ENCODE measurements at places on chromosomes 12 and 14.

- no peak for DNase-seq
Observed at GRCh38 chr12:50778663-50779590, 15.0 kb downstream of the ATF1 start.

DNA sequence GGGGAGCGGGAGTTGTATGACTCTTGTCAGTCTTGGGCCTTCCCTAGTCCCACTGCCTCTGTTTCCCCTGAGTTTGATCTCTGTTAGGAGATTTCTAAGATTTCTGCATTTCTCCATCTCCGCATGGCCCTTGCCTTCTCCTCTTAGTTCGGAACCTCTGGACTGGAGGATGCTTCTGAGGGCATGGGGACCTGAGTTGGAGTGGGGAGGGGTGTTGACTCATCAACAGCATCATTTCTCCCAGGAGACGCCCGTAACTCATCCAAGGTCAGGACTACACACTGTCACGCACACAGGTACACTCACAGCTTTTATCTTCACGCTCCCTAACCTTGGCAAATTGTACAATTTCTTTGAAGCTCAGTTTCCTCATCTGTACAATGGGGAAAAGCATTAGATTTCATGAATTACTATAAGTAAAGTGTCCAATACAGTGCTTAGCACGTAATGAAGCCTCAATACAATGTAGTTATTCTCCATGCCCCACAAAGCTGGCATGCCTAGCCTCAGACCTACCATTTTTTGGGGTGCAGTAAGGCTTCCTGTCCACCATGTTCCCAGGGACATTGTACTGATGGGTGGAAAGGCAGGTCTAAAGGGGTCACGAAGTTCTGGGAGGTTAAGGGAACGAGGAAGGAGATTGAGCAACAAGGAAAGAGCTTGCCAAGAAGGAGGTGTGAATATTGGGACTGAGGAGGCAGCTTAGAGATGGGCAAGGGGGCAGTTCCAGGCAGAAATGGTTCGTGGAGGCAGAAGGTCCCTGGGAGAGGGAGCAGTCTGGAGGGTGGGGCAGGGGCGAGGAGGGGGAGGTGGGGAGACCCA is 600 bp upstream of the LAG3 start:
- no peak for DNase-seq

- no peak for DNase-seq
Observed at GRCh38 chr14:75252254-75252837, 26.3 kb upstream of the FOS start.

- no peak for DNase-seq
Observed at GRCh38 chr12:47397664-47398281, 308.1 kb downstream of the RPAP3 start.

GRCh38 chr14:76352639-76353281 is 23.2 kb upstream of the ESRRB start:
- DNase-seq: peak; percentile 22

- no peak for DNase-seq
Observed at GRCh38 chr14:64340560-64341196, 46.5 kb upstream of the ESR2 start.

DNA sequence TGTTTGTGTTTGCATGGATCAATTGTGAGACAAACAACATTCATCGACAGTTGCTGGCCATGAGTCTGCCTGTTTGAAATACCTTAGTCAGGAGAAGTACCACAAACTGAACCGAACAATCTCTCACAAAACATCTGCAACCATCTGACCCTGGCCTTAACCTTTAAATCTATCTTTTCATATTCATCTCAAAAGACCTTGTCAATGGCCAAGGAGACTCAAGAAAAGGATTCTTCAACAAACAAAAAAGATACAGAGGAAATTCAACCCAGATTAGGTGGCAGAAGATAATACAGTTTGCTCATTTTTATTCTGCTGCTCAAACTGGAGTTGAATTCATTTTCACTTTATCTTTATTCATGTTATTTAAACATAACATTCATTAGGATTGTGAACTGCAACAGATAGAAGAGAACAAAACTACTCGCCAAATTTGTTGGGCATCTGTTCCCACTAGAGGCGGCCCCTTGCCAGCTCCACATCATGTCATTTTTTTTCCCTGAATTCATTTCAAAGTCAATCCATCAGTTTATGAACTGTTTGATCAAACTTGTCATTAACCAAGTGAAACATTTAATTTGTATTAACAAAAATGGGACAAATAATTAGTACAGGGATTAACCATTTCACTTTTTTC is 152.3 kb upstream of the OTX2 start:
- no peak for DNase-seq

DNA sequence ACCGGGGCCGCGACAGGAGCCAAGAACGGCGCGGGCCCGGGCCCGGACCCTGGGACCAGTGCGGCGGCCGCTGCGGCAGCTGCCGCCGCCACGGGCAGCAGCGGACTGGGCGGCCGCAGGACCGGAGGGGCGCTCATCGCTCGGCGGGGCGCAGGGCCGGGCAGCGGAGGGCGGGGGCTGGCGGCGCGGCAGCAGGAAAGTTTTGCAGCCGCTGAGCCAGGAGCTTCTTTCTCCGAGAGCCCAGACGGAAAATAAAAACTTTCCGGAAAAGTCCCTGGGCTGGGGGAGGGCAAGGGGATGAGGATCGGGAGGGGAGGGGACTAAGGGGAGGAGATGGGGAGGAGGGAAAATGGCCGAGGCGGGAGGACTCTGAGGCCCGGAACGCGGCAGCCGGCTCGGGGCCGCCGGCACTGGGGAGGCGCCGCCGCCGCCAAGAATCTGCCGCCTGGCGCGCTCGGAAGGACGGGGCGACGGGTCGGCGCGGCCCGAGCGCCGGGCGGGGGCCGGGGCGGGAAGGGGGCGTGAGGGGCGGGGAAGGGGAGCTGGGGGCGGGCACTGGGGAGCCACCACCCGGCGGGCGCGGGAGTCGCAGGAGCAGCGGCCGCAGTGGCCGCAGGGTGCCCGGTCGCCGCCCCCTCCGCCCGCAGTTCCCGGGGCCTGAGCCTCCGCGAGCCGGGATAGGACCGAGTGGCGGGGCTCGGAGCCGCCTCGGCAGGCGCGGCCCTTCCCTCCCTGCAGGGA is at the start of gene PRKD1:
PRKD1 (minus strand) TSS at position 472 of the 741 bp plus-strand sequence.
- DNase-seq: no peak

GRCh38 chr12:110458756-110459155 is 8.6 kb upstream of the ARPC3 start:
- DNase-seq: no peak

DNA sequence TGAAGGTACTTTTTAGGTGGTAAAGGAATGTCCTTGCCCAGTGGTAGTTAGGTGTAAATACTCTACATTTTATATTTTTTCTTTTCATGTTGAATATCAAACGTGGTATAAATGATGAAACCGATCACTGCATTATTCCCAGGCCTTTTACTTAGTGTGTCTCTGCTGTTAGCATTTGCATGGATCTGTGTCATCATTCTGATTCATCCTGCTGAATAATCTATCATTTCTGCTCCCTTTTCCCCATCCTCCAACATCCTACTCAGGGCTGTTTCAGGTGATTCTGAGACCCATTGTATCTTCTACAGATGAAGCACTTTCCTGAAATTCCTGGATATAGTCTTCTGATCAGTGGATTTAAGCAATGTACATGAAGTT is 61.0 kb upstream of the PTHLH start:
- no peak for DNase-seq

- no peak for DNase-seq
Observed at GRCh38 chr12:113140706-113141105, 5.1 kb upstream of the RASAL1 start.

- no peak for DNase-seq
Observed at GRCh38 chr12:68972595-68972994, 39.6 kb upstream of the CPM start.

GRCh38 chr12:106299202-106299774 is 3.2 kb upstream of the TCP11L2 start:
- DNase-seq: no peak

- DNase-seq: no peak
Observed at GRCh38 chr12:66092559-66093269, 37.8 kb downstream of the LLPH start.

DNA sequence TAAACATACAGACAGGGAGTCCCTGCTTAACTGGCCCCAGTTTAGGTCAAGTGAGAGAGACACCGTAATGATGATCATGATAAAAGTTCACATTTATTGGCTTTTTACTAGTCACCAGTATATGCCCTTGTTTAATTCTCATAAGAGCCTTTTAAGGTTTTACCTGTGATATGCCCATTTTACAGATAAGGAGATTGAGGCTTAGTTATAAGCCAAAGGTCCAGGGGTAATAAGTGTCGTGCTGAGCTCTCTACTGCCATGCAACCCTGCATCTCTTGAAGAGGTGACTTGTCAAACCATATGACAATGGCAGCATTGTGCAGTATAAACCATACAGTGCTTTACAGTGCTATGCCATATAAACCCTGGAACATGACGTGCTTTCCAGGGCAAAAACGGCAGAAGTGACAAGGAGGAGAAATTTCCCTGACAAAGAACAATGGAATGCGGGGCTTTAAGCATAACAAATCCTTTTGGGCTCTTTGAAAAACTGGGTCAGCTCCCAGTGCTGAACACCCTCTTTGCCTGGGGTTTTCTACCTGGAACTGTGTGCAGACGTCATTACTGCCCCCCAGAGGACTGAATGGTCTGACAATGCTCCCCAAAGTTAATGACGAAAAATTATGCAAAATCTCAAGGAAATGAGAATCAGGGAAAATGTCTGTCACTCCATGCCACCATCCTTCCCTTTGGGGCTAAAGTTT is 59.7 kb upstream of the C14orf132 start:
- no peak for DNase-seq

GRCh38 chr12:121538699-121539061 is 42.1 kb downstream of the KDM2B start:
- no peak for DNase-seq

DNA sequence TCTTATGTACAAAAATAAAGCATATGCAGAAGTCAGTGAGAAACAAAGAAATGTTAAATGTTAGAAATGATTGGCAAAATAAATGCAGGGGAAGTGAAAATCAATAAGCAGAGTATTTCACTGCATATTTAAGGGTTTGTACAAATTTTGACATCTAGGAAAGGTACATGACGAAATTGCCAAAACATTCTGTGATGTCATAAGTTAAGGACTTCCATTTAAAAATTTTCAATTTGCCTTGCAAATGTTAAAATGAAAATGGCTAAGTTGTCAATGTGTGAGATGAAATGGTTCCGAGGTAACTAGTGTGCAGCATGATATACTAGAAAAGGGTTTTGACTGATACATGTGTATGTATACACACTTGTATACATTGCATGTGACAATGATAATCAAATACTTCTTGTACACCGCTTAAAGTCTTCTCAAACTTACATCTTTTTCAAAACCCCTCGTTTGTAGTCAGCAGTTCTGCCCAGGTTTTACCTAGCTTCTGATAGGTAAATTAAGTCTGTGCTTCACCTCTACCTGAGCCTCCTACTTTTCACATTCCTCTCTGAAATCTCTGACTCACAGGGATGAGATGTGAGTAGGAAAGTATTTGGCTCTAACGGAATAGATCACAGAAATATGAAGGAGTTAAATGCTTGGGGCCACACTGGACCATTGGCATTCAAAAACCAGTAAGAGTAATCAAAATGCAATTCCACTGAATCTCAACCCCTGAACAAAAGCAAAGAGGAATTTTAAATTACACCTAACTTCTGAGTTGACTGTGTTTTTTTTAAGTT is 442.4 kb upstream of the FOXG1 start:
- no peak for DNase-seq

GRCh38 chr12:65335021-65335714 is 56.7 kb downstream of the MSRB3 start:
- DNase-seq: no peak

- DNase-seq: no peak
Observed at GRCh38 chr12:24069532-24070395, 120.3 kb upstream of the SOX5 start.

GRCh38 chr14:50559990-50560930 is at the start of gene ATL1:
Gene ATL1, plus strand, starts transcription at chr14:50560145. Its CDS starts 121 bp downstream, at chr14:50560266.
- peak; percentile 13 for DNase-seq

GRCh38 chr12:85610194-85610593 is 226.0 kb downstream of the RASSF9 start:
- DNase-seq: no peak

DNA sequence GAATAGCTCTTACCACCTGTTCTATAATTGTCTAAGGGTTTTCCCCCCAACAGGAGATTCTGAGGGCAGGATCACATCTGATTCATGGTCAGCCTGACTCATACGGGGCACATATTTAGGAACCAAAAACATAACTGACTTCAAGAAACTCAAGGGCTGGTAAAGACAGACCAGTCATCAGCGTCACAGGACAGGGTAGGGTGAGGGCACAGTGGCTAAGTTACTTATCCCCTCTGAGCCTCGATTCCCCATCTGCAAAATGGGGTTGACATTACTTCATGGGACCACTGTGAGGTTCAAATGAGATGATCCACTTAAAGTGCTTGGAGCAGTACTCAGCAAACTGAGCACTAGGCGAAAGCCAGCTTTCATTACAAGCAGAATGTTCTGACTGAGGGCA is 606 bp downstream of the CINP start:
- DNase-seq: peak; percentile 61

DNA sequence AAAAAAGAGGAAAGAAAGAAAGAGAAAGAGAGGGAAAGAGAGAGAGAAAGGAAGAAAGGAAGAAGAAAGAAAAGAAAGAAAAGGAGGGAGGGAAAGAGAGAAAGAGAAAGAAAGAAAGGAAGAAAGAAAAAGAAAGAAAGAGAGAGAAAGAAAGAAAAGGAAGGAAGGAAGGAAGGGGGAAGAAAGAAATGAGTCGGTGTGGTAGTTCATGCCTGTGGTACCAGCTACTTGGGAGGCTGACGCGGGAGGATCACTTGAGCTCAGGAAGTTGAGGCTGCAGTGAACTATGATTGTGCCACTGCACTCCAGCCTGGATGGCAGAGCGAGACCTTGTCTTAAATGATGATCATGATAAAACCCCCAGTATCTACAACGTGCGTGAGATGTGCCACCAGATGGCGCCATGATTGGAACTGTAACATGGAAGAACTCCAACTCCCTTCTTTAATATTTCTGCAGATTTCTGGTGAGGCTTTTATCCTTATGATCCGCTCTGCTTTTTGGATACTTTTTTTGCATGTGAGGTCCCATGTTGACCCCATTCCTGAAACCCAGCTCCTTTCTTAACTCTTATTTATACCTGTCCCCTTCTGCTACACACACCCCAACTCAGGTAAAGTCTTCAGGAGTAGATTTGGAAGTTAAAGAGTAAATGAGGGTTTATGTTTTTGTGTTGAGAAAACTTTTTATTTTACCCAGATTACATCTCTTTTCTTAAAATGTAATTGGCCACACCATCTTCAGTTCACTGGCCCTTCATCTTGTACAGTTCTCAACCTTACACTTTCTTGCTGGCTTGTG is 25.6 kb downstream of the RNASE10 start:
- DNase-seq: peak; percentile 22

- DNase-seq: no peak
Observed at GRCh38 chr14:32560209-32560857, 231.2 kb downstream of the AKAP6 start.

GRCh38 chr12:89544022-89544421 is 18.2 kb upstream of the POC1B start:
- DNase-seq: no peak

DNA sequence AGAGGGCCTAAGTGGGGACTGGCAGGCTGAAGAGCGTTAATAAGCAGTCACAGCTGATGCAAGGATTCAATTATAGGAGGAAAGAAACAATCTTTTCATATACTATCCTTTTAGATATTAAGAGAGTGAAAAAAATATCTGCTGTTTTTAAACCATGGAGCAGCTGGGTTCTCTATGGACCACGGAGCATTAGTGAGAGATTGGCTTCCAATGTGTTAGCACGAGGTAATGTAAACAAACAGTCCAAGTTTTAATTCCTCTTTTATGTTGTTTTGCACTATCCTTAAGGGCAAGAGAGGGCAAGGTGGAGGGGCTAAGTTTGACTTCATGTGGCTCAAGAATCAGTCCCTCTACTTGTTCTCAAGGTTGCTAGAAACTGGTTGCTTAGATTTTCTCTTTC is 30.9 kb downstream of the CDKN1B start:
- no peak for DNase-seq

- DNase-seq: no peak
Observed at GRCh38 chr12:132852496-132852895, 23.8 kb upstream of the GOLGA3 start.

All from stimulated activated CD8-positive, alpha-beta memory T cell treated with anti-CD3 and anti-CD28 coated beads, Interleukin-7, amount 100 ng/mL, for 48 hours (primary cell).